Activated CD4-positive, CD25-positive, alpha-beta regulatory T cell (primary cell): ENCODE measurements at places on chromosomes 7 and 10.

- DNase-seq, result no peak
Observed at GRCh38 chr7:16759840-16760239, 6.3 kb downstream of the TSPAN13 start.

GRCh38 chr10:112189465-112189864 lies 5.9 kb upstream of the GPAM start:
- DNase-seq, result no peak

- DNase-seq, result no peak
Observed at GRCh38 chr7:39670934-39671333, 47.6 kb downstream of the RALA start.

DNA sequence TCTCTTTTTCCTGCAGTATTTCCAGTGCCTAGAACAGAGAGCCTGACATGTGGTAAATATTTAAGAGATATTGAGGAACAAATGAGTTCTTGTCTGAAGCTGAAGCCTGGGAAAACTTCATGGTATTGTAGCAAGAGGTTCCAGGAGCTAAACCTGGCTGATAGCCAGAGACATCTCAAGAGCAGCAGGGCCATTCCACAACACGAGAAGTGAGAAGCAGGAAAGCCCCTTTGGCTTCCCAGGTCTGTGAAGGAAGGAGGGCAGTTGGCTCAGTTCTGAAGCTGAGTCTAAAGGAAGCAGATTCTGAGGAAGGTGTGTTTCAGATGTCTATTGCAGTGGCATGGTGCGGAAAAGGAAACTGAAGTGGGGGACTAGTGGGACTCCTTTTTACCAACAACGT lies 63.8 kb upstream of the FAM204A start:
- DNase-seq, result no peak

DNA sequence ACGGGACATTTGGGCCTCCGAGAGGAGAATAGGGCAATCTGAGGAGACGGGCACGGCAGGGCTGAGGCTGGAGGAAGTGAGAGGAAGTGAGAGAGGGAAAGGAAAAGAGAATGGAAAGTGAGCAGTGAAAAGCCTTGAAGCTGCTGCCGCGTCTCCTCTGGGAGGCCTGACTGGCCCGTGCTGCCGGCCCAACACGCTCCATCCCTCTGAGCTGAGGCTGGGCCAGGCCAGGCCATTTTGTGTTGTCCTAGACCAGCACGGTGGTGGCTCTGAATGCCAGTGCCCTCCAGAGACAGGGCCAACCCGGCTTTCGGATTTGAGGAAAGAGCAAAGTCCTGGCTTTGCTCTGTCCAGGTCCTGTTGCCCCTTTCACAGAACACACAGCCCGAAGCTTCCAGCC lies 361.1 kb upstream of the SHH start:
- no peak for DNase-seq

- no peak for DNase-seq
Observed at GRCh38 chr10:77505431-77506334, 131.9 kb downstream of the KCNMA1 start.

DNA sequence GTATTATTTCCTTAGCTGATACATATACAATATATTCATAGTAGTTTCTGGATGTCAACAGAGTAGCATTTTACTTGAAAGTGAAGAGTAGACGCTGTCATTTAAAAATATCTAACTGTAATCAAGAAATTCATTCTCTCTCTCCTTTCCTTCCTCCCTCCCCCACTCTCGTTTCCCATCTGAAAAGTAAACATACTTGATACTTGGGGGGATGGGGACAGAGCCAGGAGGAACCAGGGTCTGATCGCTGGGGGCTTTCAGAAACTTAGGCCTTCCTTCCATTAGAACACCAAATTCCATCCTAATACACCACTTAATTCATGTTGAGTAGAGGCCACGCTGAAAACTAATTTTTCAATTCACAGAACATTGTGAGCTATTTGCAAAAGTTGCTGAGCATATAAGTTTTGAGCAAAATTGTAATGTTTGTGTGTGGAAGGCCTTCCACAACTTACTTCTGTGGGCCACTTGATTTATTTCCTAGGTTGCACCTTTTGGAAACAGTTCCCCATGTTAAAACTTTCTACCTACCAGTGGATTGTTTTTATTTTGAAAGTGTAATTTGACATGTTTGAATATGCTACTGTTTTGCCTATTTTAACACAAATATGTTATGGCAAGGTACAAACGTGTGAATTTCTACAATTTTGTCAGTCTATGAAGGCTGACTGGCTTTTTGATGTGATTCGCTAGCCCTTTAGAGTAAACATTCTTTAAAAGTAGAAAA lies 35.2 kb downstream of the CNPY1 start:
- DNase-seq, result no peak

GRCh38 chr7:95688931-95689495 lies 83.3 kb upstream of the DYNC1I1 start:
- DNase-seq, result no peak

DNA sequence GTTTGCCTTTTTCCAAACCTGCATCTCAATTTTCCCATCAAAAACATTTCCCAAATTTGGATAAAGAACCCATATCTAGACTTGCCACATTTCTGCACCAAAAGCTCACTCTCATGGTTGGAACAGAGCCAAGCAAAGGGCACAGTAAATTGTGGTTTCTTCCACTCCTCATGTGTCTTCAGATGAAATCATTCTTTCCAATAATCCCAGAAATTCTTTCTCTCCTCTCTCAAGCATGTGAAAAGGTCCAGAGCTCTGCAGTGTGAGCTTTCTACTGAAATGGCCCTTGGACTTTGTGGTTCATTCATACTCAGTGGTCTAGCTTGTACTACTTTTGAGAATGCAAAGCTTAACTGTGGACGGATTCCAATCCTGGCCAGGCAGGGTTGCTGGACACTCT lies 19.8 kb downstream of the PRSS2 start:
- DNase-seq, result no peak

- no peak for DNase-seq
Observed at GRCh38 chr7:84226759-84227158, 32.2 kb upstream of the SEMA3A start.

DNA sequence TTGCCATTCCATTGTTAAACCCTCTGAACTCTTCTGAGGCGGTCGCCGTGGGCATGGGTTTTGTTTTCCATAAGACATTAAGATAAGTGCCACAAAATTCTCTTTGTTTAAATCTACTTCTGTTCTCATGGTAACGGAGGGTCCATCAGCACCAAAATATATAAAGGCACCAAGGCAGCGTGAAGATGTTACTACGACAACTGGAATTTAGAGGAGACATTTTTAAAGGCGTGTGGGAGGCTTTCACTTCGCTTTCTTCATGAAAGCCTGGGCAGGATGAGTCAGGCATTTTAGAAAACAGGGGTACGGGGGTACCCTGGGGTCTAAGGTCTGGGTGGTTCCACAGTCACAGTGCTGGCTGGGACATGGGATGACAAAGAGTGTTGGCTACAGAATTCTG lies 34.0 kb downstream of the SMKR1 start:
- no peak for DNase-seq

DNA sequence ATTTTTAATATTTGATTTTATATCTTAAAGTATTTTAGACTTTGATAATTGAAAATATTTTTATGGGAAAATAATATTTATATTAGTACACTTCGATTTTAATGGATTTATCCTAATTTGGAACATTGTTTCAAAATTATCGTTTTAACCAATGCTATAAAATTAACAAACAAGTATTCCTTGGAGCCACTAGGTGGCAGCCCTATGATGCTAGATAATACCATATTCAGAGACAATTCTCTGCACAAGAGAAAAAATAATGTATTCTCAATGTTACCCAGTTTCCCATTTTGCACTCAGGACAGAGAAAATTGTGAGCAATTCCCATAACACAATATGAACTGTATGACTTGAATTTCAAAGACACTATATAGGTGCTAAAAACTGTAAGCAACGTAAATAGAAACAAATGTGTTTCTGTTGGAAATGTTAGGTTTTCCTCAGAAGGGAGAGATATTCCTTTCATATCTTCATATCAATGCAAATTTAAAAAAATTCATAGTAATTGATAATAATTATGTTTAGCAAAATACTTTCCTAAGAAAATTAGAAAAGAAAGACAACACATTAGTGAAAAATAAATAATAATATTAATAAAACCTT lies 237.8 kb downstream of the SEMA3E start:
- no peak for DNase-seq

- DNase-seq, result no peak
Observed at GRCh38 chr10:77643795-77644468, 6.3 kb upstream of the KCNMA1 start.

DNA sequence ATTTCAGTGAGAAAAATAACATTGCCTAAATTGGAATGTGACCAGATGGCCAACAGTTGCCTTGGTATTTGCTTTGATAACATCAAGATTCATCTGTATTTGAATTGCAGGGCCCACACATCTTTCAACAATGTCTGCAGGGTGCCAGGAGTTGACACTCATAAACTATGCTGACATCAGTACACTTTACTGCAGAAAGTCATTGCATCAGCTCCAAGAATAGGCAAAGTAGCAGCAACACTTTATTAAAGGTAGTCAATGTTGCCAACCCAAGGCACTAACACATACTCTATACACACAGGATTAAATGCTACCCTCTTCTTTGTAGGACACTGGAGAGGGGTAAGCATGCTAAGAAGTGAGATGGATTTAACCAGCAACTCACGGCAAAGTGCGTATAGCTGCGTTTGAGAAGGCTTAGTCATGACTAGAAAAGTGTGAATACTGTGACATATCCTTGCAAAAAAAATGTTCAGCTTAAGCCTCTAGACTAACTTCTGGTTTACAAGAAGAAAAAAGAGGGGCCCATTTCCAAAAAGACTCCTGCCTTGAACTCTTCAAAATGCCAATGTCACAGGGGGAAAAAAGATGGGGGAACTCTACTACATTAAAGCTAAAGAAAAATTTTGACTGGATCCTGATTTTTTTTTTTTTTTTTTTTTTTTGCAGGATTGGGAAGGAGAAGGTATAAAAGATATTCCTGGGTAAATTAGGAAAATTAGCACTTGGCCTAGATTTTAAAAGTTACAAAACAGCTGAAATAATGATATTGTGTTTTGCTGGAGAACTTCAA lies 2.2 kb downstream of the BBIP1 start:
- no peak for DNase-seq

GRCh38 chr10:126283307-126283706 lies 105.0 kb downstream of the ADAM12 start:
- DNase-seq, result no peak

DNA sequence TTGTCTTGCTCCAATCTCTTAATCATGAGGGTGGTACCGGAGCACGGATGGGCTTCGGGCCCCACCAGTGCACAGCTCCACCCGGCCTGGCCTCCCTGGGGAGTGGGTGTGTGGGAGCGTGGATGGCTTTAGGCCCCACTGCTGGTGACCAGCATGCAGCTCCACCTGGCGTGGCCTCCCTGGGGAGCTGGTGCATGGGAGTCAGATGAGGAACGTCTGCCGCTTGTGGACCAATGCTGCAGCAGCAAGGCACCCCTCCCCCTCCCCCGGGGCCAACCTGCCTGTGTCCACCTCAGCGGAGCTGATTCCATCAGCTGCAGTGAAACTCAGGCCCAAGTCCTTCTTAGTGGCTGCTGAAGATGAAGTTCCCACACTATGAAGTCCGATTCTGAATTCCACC lies 511.4 kb downstream of the PTPRN2 start:
- no peak for DNase-seq

DNA sequence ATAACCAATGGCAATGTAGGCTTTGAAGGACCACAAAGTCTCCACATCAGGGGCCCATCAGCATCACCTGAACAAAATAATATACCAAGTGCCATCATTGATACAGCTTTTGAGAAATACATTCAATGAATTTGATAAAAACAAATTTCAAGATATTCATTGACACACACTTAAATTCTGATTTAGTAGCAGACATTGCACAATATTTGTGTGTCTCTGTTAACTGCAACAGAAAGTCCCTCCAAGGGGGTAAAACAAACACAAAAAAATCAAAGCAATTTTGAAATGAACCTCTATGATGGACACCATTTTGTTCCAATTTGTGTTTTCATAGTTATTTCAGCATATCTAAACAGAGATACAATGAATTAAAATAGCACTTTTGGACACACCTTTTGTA lies 86.8 kb upstream of the RSU1 start:
- no peak for DNase-seq

DNA sequence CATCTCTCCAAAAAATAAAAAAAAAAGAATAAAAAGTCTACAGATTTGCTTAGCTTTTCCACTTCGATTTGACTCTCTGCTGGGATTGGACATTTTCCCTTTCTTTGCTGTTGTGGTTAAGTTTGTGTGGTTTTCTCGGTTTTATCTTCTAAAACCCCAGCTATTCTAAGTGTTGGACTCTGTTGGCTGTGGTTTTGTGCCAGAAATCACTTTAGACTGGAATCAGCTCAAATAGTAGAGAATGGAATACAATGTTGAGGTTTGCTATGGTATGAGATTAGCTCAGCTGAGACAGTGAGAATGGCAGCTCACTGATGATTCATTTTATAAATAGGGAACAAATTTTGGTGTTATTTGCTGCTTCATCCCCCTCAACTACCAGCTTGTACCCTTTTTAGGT lies 116.0 kb downstream of the BUB3 start:
- no peak for DNase-seq

- DNase-seq, result no peak
Observed at GRCh38 chr10:5013385-5013784, 9.7 kb upstream of the AKR1C2 start.

- DNase-seq, result no peak
Observed at GRCh38 chr7:26958834-26959233, 94.4 kb upstream of the SKAP2 start.

GRCh38 chr10:131729938-131730660 lies 170.7 kb upstream of the PPP2R2D start:
- DNase-seq, result no peak

DNA sequence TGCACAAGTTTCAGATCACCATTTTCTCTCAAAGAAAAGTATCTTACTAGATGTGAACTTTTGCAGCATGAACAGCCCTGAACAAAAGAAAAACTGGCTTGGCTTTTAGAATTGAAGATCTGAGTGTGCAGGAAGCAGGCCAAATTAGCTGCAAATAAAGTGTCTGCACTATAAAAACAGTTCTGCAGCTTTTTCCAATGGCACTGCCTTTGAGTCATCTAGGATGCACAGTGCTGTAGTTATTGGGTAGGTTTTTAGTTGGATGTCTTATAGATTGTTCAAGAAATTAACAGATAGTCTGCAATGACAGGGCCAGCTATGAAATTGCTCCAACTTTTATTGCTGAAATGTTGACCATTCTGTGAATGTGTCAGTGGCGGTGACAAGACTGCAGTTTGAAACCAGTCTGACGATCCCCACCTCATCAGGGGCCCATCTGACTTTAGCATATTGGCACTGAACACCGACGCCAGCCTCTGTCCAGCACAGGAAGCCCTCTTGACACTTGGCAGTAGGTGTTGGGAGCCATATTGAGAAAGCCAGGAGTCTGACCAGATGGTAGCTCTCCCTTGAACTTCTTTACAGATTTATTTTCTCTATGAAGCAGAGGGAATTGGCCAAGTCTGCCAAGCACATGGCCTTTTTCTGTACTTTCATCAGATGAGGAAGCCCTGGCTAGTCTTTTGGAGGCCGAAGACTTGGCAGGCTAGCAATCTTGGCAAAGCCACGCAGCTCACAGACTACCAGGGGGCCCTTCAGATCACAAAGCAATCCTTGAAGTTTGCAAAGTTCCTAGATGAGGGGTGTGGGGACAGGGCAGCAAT lies 490.6 kb downstream of the NEBL start:
- no peak for DNase-seq

GRCh38 chr7:107742678-107743566 lies 1.0 kb upstream of the CBLL1 start:
- DNase-seq, result peak; percentile 52

- no peak for DNase-seq
Observed at GRCh38 chr7:15782656-15783055, 96.2 kb upstream of the MEOX2 start.

- DNase-seq, result no peak
Observed at GRCh38 chr10:16867990-16868389, 50.8 kb upstream of the RSU1 start.

GRCh38 chr7:153385502-153385901 lies 626.0 kb downstream of the ACTR3B start:
- DNase-seq, result no peak
